Activated T-cell treated with anti-CD3 and anti-CD28 coated beads, Interleukin-2, amount 50 U/mL, for 48 hours (primary cell): ENCODE measurements at places on chromosomes 1 and 21.

DNA sequence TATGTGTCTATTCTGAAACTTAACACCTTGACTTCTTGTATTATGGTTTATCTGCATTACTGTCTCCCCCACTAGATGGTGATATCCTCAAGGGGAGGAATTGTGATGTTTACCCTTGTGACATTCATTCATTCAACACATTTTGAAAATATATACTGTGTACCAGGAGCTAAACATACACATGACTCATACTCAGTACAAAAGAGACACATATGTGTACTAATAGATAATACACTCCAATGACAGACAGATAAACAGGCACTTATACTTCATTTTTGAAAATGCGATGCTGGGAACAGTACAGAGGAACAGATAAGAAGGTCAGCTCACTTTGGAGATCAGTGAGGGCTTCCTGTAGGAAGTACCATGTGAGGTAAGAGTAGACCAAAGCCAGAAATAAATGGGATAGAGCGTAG is 8.9 kb upstream of the RAB3GAP2 start:
- DNase-seq, result no peak

DNA sequence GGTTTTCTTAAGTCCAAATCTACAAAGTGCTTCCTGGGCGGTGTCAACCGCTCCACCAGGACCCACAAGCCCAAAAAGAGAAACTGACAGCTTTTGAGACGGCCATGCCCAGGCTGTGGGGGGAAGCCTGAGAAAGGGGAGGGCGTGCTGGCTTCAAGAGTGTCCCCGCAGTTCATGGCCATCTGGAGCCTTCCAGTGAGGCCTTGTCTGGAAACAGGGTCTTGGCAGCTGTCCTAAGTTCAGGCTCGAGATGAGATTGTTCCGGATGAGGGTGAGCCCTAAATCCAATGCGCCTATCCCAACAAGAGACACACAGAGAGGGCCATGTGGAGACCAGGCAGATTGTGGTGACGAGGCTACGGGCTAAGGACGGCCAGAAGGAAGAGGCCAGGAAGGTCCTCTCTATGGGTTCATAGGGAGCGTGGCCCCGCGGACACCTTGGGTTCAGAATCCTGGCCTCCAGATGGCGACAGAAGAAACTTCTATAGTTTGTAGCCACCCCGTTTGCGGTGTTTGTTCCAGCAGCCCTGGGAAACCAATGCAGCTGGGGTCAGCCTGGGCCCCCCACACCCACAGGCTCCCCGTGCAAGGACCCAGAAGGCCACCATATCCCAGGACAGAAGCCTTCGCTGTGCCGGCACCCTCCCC is 70.2 kb downstream of the ARHGEF16 start:
- no peak for DNase-seq

- DNase-seq, result no peak
Measured at GRCh38 chr1:15328351-15329103, 81.2 kb upstream of the EFHD2 start.

DNA sequence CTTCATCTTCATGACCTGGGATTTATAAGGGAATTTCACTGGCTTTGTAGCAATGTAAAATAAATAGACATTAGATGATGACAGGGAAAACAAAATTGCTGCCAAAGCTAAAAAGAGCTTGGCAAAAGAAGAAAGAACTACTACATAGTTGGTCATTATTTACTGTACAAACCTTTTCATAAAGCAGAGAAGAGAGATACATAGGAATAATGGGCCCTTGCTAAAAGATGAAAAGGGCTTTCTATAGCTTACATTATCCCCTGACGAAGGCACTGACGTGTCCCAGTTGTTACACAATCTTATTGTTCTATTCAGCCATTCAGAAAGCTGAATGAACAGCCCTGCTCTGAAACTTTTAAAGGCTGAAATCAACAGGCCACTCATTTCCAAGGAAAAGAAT is 57.1 kb downstream of the ZC3H11B start:
- DNase-seq, result no peak

- DNase-seq, result no peak
Measured at GRCh38 chr1:71593523-71593922, 512.7 kb upstream of the ZRANB2 start.

DNA sequence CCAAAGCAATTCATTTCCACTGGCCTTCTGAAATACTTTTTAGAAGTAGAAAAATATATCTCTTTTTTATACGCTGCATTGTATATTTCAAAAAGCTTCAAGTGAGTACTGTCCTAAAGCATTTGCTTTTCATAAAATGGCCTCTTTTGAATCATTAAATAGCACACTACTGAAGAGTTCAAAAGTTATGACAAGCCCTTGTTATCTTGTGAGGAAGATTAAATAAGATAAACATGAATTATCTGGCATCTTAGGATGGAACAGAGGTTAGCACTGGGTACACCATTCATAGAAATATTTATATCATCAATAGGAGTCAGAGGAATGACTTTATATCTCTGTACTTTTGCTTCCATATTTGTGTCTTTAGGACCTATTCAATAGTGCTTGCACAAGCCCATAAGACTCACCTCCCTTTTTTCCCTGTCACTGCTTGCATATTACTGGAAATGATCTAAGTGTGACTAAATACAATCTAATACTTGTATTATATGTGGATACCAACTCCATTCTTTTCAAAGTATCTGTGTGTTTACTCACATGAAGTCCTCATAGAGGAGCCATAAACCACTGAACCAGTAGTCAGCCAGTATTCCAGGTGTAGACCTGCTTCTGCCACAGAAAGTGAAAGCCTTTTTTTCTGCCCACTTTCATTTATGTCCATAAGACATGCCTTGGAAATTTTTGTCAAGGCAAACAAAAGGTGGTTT is 274.2 kb upstream of the C1orf105 start:
- no peak for DNase-seq
